ENCODE measurements at places on chromosomes 5 and 9.

- DNase-seq, result peak; percentile 74
These were observed 1.7 kb upstream of the ABL1 start for GRCh38 chr9:130833031-130833990.

- peak; percentile 86 for DNase-seq
These were observed 203.9 kb downstream of the FRMD3 start for GRCh38 chr9:83334320-83334719.

- peak; percentile 38 for DNase-seq
These were observed 5.1 kb upstream of the HEXB start for GRCh38 chr5:74679966-74680365.

GRCh38 chr9:36110434-36110833, 26.1 kb upstream of the GLIPR2 start:
- DNase-seq, result no peak

DNA sequence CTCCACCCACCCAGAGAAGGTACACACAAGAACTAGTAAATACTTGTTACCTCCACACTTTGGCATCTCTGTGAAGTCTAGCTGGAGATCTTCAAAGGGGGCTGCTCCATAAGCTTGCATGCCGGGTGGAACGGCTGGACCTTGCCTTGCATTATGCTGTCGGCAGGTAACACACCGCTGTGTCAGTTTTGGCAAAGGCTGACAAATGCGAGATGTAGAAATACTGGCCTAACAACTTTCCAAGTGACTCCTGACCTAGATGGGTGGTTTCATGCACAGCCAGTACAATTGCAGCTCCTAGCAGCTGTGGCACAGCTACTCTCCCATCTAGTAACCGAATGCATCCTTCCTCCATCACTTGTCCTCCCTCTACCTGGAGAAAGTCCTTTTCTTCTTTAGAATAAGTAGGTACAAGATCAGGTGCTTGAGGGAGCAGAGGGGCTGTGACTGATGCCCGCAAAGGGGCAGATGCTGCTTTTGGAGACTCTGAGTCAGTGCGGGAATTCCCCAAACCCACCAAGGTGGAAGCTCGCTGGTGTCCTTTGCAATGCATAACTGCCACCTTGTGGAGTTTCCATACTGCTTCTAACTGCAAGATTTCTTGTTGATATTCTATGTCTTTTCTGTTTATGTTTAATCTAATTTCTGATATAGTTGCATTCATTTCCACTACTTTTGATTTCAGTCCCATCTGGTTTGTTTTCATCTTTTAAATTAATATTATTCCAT, 78.4 kb downstream of the TMEM161B start:
- no peak for DNase-seq

- DNase-seq, result no peak
These were observed 163.5 kb downstream of the ARSB start for GRCh38 chr5:78821536-78822021.

- DNase-seq, result no peak
These were observed 536.5 kb upstream of the ACO1 start for GRCh38 chr9:31847963-31848362.

- DNase-seq, result no peak
These were observed 30.2 kb downstream of the C5orf15 start for GRCh38 chr5:133938039-133938821.

DNA sequence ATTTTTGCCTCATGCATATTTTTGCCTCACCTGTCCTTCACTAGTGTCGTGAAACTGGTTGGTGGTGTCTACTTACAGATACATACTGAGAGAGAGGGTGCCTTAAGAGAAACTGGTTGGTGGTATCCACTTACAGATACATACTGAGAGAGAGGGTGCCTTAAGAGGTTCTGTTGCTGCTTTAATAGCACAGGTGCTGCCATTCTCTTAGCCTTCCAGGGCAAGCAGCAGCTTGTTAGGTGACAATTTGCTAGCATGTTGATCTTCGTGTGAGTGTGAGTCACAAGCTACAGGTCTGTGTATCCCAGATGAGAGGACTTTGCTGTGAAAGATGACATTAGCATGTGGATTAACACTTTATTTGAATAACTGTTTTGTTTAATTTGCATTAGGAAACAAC, 1.4 kb downstream of the PTTG1 start:
- no peak for DNase-seq

GRCh38 chr5:172502969-172503368, 48.6 kb upstream of the SH3PXD2B start:
- DNase-seq, result no peak

GRCh38 chr9:119278171-119278570, 91.1 kb downstream of the BRINP1 start:
- DNase-seq, result no peak

DNA sequence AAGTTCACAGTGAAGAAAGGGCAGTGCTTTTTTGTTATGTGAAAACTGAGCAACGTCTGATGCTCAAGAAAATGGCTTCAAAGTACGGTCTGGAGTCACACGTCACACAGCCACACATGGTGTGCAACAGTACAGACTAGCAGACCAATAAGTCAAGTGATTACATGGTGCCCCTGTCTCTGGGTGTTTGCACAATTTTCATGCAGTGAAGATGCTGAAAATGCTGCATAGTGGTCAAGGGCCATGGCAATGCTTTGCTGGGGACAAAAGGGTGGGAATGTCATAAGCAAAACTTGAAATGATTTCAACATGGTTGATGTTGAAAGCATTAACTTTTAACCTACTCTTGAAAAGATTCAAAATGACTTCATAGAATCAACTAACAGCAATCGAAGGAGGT, 231.2 kb downstream of the EBF1 start:
- DNase-seq, result no peak

DNA sequence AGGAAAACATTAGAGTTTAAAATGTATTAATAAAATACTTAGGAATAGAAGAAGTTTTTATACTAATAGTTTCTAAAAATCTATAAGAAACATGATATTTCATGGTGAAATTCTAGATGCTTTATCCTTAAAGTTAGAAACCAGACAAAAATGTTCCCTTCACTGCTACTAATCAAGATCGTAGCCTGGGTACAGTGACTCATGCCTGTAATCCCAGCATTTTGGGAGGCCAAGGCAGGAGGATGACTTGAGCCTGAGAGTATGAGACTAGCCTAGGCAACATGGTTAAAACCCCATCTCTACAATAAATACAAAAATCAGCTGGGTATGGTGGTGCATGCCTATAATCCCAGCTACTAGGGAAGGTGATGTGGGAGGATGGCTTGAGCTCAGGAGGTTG, 30.4 kb upstream of the KLF9 start:
- peak; percentile 25 for DNase-seq

DNA sequence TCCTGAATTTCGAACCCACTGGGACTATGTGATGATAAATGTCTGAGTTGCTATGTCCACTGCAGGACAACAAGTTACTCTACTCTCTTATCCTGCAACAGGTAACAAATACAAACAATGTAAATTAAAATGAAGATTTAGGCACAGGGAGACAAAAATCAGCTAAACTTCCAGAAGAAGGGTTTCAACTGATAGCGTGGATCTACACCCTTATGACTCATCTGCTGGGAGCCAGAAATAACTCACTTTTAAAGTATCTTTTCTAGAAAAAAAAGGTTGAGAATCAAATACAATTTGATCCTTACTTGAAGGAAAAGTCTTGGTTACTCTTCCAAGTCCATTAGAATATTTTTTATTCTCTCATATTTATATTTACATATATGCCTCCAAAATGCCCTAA, 21.4 kb downstream of the PJA2 start:
- peak; percentile 29 for DNase-seq

- DNase-seq, result no peak
These were observed 10.4 kb downstream of the C9orf152 start for GRCh38 chr9:110197330-110198187.

DNA sequence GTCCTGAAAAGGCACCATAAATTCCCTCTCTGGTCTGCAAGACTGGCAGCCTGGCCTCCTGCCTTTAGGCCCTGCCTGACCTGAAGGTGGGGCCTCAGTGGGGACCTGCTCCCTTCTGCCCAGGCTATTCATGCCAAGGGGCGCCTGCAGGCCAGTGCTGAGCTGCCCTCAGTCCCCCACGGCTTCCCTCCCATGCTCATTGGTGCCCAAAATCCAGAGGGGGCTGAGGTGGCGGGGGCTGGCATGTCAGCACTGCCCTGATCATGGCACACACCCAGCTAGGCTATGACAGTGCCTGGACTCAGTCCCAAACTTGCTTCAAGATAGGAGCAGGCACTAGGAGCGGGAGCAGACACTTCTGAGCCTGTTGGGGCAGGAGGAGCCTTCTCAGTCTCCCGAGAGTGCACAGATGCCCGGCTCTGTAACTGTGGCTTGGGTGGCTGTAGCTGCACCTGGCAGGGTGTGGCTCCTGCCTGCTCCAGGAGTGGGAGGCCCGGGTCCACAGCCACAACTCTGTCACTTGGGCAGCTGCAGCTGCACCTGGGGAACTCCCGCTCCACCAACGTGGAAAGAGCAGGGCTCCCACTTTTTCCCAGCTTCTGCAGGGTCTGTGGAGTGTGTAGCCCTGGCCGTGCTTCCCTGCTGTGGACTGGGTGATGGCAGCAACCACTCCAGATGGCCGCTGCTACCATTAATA, 49.0 kb downstream of the NDUFAF2 start:
- DNase-seq, result no peak

GRCh38 chr9:97981846-97982682, 1.1 kb upstream of the ANP32B start:
- no peak for DNase-seq

- peak; percentile 75 for DNase-seq
These were observed 102.9 kb upstream of the LRRTM2 start for GRCh38 chr5:138978080-138978479.

DNA sequence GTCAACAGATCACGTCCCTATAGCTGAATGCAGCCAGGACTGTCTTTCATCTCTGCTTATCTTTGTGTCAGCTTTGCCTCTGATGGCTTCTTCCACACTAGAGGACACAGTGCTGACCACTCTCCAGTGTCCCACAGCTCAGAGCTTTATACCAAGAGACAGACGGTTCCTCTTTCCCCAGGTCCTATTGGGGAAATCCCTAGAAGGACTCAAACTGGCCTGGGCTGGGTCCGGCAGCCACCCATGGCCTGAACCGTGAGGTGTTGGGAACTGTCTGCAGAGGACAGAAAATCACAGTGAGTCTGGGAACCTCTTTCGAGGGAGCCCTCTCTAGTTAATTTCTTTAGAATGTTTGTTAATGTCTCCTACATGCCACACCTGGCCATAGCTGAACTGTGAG, 68.3 kb upstream of the SHB start:
- no peak for DNase-seq

DNA sequence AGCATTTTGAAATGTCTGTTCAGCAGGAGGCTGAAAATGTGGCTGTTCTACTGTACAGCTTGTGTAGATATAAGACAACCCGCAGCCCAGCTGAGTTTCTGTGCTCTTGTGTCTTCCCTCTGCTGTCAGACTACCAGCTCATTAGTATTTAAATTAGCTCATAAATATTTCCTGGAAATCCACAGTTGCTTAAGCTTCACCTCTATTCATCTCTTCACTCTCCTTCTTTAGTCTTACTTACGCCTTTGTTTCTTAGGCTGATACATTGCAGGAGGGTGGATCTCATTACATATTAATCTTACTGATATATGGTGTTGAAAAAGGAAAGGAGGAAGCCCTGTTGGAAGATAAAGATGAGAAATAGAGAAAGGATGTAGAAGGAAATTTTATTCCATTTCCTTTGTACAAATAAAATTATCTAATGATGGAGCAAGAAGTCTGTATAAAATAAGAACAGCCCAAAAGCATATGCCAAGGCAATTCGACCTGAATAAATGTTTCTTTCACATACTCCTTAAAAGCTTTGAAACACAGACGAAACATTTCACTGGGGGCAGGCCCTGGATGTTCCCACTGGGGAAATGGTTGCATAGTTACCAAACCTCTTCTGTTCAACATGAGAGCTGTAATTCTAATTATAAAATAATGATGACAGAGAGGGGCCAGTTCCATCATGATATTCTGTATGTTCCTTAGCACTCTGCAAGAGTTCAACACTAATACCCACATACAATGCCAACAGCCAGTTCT, 111.8 kb upstream of the APC start:
- no peak for DNase-seq

GRCh38 chr5:56979968-56980367, 28.0 kb upstream of the MIER3 start:
- no peak for DNase-seq

GRCh38 chr9:124721109-124721906, 49.8 kb downstream of the NR6A1 start:
- DNase-seq, result peak; percentile 86

- DNase-seq, result peak; percentile 88
These were observed 3.7 kb downstream of the C9orf50 start for GRCh38 chr9:129617167-129617566.

DNA sequence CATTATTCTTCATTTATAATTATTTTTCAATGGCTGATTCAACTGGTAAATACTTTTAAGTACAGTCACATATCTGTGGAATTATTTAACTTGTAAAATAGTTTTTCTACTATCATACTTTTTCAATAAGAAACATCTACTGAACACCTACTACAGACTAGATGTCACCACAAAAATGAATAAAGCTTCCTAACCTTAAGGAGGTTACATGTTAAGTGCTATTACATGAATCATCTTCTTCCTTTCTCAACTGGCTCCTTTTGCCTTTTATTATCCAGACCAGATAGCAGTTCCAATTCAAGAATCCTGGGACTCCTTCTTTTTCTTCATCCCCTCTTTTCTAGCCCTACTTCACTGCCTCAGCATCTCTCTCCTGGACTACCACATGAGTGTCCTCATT, 4.7 kb downstream of the PGGT1B start:
- DNase-seq, result peak; percentile 53

DNA sequence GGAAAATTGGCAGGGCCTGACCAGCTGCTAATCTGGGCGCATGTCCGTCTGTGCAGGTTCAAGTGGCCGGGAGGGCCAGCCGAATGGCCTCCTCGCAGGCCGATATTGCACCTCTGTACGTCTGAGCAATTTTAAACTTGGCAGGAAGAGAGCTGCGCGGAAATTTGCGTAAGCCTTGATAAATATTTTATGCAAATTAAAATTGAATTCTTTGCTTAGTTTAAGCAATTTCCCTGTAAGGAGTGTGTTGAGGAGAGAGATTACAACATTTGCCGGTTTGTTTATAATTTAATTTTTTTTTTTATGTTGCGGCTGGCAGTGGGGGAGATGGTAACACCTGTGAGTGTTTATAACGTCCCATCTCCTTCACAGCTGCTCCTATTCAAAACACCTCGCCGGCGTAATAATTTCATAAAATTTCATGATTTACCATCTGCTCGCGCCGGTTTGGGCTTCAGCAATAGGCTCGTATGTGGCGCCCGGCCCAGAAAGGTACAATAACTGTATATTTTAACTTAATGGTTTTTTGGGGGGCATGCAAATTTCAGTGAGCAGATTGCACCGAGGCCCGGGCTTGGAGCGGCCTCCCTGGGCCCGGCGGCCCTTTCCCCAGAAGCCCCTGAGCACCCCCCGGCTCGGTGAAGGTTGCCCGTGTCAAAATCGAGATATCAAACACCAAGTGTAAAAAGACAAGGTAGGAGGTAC, 269.4 kb upstream of the MVB12B start:
- no peak for DNase-seq

- no peak for DNase-seq
These were observed 115.8 kb downstream of the NUDT12 start for GRCh38 chr5:103446813-103447212.

- DNase-seq, result peak; percentile 25
These were observed 26.2 kb upstream of the SPTLC1 start for GRCh38 chr9:92141144-92142129.

Measured in fibroblast of skin of right biceps (primary cell).